CD4-positive, CD25-positive, alpha-beta regulatory T cell (primary cell): ENCODE measurements at places on chromosomes 4 and X. TPM values are rescaled to one million over a fixed set of nuclear protein-coding genes. Genes with fewer than 3 reads are reported as not detected.
A peak's percentile ranks its signal among the peaks of the same experiment; 100 is the strongest.

DNA sequence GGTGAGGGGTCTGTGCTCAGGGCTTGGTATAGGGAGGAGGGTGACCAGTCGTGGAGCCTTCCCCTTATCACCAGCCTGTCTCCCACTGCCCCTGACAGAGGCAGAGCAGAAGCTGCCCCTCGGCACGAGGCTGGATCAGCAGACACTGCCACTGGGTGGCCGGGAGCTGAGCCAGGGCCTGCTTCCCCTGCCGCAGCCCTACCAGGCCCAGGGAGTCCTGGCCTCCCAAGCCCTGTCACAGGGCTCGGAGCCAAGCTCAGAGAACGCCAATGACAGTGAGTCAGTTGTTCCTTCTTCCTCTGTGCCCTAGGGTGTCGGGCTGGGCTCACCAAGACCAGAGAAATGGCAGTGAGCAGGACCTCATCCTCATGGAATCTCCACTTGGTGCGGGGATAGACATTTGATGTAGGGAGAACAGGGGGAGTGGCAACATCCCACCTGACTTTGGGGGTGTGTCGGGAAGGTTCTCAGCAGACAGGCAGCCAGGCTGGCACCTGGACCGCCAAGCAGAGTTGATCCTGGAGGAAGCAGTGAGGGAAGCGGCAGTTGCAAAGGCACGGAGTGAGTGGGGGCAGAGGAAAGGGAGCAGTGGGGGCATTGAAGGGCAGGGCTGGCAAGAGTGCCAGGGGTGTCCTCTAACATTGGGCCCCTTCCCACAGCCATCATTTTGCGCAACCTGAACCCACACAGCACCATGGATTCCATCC, 14.3 kb upstream of the UBA1 start:
- no peak overlapping the region for H3K4me3 ChIP-seq
- H3K27ac ChIP-seq, result no peak overlapping the region
- peaks cover 59% of the 10 kb centered on the region for H3K36me3 ChIP-seq
- no peaks in the 10 kb centered on the region for H3K27me3 ChIP-seq
- no peak for DNase-seq

DNA sequence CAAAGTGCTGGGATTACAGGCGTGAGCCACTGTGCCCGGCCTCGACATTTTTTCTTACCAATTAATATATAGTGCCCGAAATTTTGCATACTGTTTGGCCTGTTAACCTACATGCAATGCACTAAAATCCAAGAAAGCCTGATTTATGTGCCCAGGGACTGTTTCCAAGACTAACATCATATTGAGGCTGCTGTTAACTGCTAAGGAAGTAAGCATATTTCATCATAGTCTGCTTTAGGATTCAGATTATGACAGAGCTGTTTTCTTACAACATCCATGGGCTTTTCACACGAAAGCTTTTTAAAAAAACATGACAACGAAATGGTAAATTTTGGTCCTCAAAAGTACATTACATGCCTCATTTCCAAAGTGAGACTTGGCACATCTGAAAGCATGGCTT, 84.4 kb downstream of the STOX2 start:
- no peaks in the 10 kb centered on the region for H3K36me3 ChIP-seq
- H3K4me1 ChIP-seq, result no peaks in the 10 kb centered on the region
- no peak for DNase-seq
- H3K4me3 ChIP-seq, result no peak overlapping the region
- peaks cover 2% of the 10 kb centered on the region for H3K27me3 ChIP-seq
- no peak overlapping the region for H3K27ac ChIP-seq

DNA sequence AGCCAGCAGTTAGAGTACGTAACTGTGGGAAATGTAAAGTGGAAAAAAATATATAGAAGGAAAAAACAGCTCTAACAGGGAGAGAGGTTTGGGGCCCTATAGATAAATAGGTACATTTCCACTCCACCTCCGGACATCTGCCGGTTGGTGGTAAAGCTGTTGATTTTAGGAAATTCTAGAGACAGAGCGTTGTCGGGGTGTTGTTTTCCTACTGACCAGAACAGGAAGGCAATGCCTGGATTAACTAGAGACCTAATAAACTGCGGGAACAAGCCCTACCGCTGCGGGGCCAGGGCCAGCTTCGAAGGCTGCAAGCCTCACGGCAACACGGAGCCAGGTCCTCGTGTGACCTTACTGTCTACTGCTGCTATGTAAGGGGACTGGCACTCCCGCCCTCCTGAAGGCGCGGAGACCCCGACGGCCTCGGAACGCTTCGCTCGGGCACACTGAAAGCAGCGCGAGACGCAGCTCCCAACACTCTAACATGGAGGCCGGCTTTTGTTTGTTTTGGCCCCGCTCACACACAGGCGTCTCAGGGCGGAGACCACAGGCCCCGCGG, 702 bp upstream of the CDKN2AIP start:
- H3K4me3 ChIP-seq, result peak overlapping the region; percentile 84
- peaks cover 24% of the 10 kb centered on the region for H3K36me3 ChIP-seq

DNA sequence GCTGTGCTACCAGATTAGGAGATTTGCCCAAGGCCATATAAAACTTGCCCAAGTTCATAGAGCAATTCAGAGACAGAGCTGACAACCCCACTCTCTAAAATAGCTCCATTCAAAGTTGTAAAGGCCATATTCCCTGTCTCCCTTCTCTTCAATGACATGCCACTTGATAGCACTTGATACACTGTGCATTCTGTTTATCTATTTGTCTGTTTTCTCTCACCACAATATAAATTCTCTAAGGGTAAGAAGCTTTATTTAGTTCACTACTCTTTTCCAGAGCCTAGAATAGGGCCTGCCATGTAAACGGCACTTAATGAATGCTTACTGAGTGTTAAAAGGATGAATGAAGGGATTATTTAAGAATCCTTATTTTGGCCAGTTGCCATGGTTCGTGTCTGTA, 24.1 kb upstream of the MAP9 start:
- H3K36me3 ChIP-seq, result no peaks in the 10 kb centered on the region
- H3K27ac ChIP-seq, result no peak overlapping the region
- H3K4me1 ChIP-seq, result no peaks in the 10 kb centered on the region
- DNase-seq, result no peak
- no peaks in the 10 kb centered on the region for H3K27me3 ChIP-seq

- no peak for DNase-seq
- H3K36me3 ChIP-seq, result no peaks in the 10 kb centered on the region
- H3K27me3 ChIP-seq, result no peaks in the 10 kb centered on the region
Measured at GRCh38 chr4:138111462-138112000, 130.6 kb downstream of the SLC7A11 start.

- no peaks in the 10 kb centered on the region for H3K36me3 ChIP-seq
- no peaks in the 10 kb centered on the region for H3K27me3 ChIP-seq
- H3K27ac ChIP-seq, result no peak overlapping the region
- no peak for DNase-seq
- H3K4me1 ChIP-seq, result peaks cover 11% of the 10 kb centered on the region
- no peak overlapping the region for H3K4me3 ChIP-seq
Measured at GRCh38 chrX:136643243-136643642, 4.7 kb upstream of the CD40LG start.

GRCh38 chr4:125663896-125664767, 349.4 kb downstream of the FAT4 start:
- H3K36me3 ChIP-seq, result no peaks in the 10 kb centered on the region
- no peaks in the 10 kb centered on the region for H3K27me3 ChIP-seq
- no peak overlapping the region for H3K4me3 ChIP-seq
- DNase-seq, result no peak

GRCh38 chrX:1242891-1243402, 25.7 kb upstream of the CSF2RA start:
- DNase-seq, result no peak
- no peak overlapping the region for H3K4me3 ChIP-seq
- no peaks in the 10 kb centered on the region for H3K36me3 ChIP-seq

DNA sequence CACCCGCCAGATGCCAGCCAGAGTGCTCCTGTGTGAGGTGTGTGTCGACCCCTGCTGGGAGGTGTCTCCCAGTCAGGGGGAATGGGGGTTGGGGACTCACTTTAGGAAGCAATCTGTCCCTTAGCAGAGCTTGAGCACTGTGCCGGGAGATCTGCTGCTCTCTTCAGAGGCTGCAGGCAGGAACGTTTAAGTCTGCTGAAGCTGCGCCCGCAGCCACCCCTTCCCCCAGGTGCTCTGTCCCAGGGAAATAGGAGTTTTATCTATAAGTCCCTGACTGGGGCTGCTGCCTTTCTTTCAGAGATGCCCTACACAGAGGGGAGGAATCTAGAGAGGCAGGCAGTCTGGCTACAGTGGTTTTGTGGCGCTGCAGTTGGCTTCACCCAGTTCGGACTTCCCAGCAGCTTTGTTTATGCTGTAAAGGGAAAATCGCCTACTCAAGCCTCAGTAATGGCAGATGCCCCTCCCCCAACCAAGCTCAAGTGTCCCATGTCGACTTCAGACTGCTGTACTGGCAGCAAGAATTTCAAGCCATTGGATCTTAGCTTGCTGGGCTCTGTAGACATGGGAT, 80.8 kb downstream of the CCSER1 start:
- no peaks in the 10 kb centered on the region for H3K36me3 ChIP-seq
- DNase-seq, result no peak
- H3K4me1 ChIP-seq, result no peaks in the 10 kb centered on the region
- no peaks in the 10 kb centered on the region for H3K27me3 ChIP-seq
- no peak overlapping the region for H3K4me3 ChIP-seq

DNA sequence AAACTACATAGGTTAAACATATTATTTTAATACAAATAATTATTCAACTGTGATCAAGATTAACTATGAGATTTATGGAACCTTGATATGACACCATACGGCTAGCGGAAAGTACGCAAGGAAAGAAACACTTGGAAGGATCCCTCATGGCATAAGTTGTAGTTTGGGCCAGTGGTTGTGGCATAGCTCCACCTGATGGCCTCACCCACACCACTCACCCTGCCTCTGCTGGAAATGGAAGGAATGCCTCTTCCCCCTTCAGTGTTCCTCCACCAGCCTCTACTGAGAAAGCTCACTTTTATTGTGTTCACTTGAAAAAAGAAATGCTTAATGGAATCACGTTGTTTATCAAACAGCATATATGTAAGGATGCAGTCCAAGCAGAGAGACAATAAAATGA, 86.4 kb downstream of the BMP15 start:
- no peaks in the 10 kb centered on the region for H3K36me3 ChIP-seq
- no peak overlapping the region for H3K4me3 ChIP-seq
- no peak overlapping the region for H3K27ac ChIP-seq
- DNase-seq, result no peak

DNA sequence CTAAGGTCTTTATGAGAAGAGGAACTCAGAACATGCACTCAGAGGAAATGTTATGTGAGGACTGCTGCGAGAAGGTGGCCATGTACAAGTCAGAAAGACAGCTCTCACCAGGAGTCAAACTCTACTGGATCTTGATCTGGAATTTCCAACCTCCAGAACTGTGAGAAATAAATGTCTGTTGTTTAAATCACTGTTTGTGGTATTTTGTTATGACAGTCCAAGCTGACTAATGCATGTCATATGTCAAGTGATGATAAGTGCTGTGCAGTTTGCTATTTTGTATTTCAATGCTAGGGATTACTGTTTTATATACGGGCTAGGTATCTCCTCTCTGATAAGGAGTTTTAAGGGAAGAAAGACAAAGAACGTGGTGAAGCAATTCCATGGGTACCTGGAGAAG, 162.3 kb downstream of the CPEB2 start:
- no peak overlapping the region for H3K4me3 ChIP-seq
- H3K36me3 ChIP-seq, result no peaks in the 10 kb centered on the region
- H3K27ac ChIP-seq, result no peak overlapping the region
- no peaks in the 10 kb centered on the region for H3K27me3 ChIP-seq
- no peak for DNase-seq

- H3K4me1 ChIP-seq, result no peaks in the 10 kb centered on the region
- H3K27me3 ChIP-seq, result peaks cover 3% of the 10 kb centered on the region
- H3K27ac ChIP-seq, result no peak overlapping the region
Measured at GRCh38 chr4:94933799-94934198, 176.0 kb downstream of the BMPR1B start.

- no peaks in the 10 kb centered on the region for H3K4me1 ChIP-seq
- no peak overlapping the region for H3K4me3 ChIP-seq
- no peaks in the 10 kb centered on the region for H3K36me3 ChIP-seq
- no peak overlapping the region for H3K27ac ChIP-seq
- peaks cover 17% of the 10 kb centered on the region for H3K27me3 ChIP-seq
Measured at GRCh38 chrX:119983494-119983893, 39.9 kb upstream of the NKAP start.

DUX4 gene
- total RNA-seq, result not detected

MTMR8 gene
- 7.2 TPM for total RNA-seq

RUFY3 gene
- total RNA-seq, result 14.9 TPM

SMIM14 gene
- 5.2 TPM for total RNA-seq

MFAP3L gene
- total RNA-seq, result 3.4 TPM

UGT2B11 gene
- not detected for total RNA-seq

RS1 gene
- not detected for total RNA-seq

CD40LG gene
- total RNA-seq, result 24.0 TPM
